ENCODE measurements at places on chromosomes 11 and 22.
A peak's percentile ranks its signal among the peaks of the same experiment; 100 is the strongest.

- no peaks in the 10 kb centered on the region for H3K4me1 ChIP-seq
- H3K4me3 ChIP-seq: no peak within 1 kb of the TSS
- H3K36me3 ChIP-seq: no peaks in the 10 kb centered on the region
These were observed at the start of gene BAIAP2L2 for GRCh38 chr22:38110008-38110862. Gene BAIAP2L2 (minus strand): TSS chr22:38110684. CDS start chr22:38110525, 159 bp downstream.

DNA sequence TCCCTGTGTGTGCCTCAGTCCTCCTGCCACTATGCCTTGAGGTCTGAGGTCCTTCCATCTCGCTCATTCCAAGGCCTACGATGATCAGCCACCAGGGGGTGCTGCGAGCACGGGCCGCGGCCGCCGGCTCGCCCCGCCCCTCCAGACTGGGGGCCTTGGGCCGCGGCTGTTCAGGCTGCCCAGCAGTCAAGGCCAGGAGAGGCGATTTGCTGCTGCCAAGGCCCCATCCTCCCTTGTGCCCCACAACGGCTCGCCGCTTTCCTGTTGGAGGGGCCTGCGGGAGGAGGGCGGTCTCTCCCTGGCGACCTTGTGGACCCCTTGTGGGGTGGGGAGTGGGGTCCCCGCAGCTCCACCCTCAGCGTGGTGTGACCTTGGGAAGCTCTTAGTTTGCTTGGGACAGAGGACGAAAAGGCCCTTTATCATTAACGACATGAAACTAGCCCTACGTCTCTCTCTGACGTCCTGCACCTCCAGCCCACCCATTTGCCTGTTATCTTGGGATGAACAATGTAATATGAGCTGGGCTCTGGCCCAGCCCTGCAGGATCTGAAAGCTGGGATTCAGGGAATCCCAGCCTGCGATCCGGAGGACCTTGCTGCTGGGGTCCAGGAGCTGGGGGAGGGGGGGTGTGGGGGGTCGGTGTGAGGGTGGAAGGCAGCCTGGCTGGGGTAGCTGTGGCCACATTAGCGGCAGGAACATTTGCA is 5.3 kb upstream of the GALR3 start:
- H3K36me3 ChIP-seq: peaks cover 10% of the 10 kb centered on the region
- H3K27ac ChIP-seq: peak overlapping the region; percentile 86
- peak; percentile 92 for DNase-seq
- peaks cover 3% of the 10 kb centered on the region for H3K4me1 ChIP-seq

GRCh38 chr11:63536669-63537292 is at the start of gene PLAAT4:
Gene PLAAT4 (plus strand): TSS chr11:63536808. CDS start chr11:63536869, 61 bp downstream.
- no peaks in the 10 kb centered on the region for H3K27me3 ChIP-seq
- H3K4me3 ChIP-seq: no peak within 1 kb of the TSS
- H3K27ac ChIP-seq: no peak within 1 kb of the TSS
- no peaks in the 10 kb centered on the region for H3K4me1 ChIP-seq

- no peaks in the 10 kb centered on the region for H3K27me3 ChIP-seq
- H3K36me3 ChIP-seq: no peaks in the 10 kb centered on the region
- H3K27ac ChIP-seq: peak overlapping the region; percentile 71
- H3K4me3 ChIP-seq: no peak overlapping the region
These were observed 1.9 kb downstream of the GRAMD4 start for GRCh38 chr22:46622081-46622521.

GRCh38 chr11:93567401-93567895 is 24.3 kb upstream of the SMCO4 start:
- no peaks in the 10 kb centered on the region for H3K36me3 ChIP-seq
- H3K4me3 ChIP-seq: no peak overlapping the region
- H3K4me1 ChIP-seq: no peaks in the 10 kb centered on the region
- no peak overlapping the region for H3K27ac ChIP-seq
- no peaks in the 10 kb centered on the region for H3K27me3 ChIP-seq

DNA sequence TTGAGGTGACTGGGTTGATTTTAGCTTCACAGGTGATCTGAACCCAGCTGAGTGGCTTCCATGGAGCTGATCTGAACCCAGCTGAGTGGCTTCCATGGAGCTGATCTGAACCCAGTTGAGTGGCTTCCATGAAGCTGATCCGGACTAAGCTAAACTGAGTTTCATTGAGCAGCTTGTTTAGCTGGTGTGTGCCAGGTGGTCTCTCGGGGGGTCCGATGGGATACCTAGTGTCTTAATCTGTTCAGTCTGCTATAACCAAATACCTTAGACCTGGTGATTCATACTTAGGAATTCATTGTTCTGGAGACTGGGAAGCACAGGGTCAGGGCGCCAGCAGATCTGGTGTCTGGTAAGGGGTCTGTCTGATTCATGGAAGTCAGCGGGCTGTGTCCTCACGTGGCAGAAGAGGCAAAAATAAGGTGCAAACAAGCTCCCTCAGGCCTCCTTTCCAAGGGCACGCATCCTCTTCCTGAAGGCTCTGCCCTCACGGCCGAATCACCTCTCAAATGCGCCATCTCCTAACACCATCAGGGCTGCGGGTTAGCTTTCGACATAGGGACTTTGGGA is 52.5 kb upstream of the KCNQ1OT1 start:
- no peaks in the 10 kb centered on the region for H3K36me3 ChIP-seq
- DNase-seq: peak; percentile 51
- H3K27me3 ChIP-seq: no peaks in the 10 kb centered on the region
- peaks cover 11% of the 10 kb centered on the region for H3K4me1 ChIP-seq
- H3K4me3 ChIP-seq: no peak overlapping the region
- no peak overlapping the region for H3K27ac ChIP-seq

DNA sequence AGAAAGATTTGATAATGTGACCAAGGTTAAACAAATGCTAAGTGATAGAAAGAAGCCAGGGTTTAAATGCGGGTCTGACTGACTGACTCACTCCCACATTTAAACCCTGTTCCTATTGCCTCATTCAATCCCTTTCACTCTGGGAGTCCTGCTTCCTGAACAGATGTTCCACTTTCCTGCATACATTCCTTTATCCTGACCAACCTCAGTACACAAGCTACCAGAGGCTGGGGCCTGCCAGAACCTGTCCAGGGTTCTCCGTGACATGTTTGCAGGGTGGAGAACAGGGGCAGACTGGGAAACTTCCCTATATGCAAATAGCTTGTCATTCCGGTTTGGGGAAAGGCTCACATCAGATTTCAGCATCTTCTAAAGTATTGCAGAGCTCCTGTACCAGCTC is 3.0 kb upstream of the ANKK1 start:
- H3K36me3 ChIP-seq: no peaks in the 10 kb centered on the region
- peaks cover 7% of the 10 kb centered on the region for H3K4me1 ChIP-seq
- no peak overlapping the region for H3K27ac ChIP-seq

GRCh38 chr11:68710409-68710808 is 26.1 kb downstream of the GAL start:
- H3K4me1 ChIP-seq: peaks cover 6% of the 10 kb centered on the region
- no peaks in the 10 kb centered on the region for H3K36me3 ChIP-seq
- H3K27me3 ChIP-seq: no peaks in the 10 kb centered on the region
- H3K4me3 ChIP-seq: no peak overlapping the region

DNA sequence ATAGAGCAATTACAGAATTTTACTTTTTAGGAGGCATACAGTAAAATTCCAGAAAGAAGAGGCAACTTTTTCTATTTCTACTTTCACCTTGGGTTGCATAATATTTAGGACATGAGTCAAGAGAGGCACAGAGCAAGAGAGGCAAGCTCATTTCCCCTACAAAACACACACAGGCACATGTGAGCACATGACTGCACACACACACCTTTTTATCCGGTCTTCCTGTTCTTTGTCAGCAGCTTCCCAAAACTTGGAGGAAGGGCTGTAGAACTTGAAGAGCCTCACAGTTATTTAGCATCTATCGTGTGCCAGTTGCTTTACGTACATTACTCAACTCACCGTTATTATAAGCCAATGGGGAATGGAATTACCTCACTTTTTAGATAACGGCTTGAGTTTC is 37.8 kb upstream of the CCDC179 start:
- H3K4me1 ChIP-seq: no peaks in the 10 kb centered on the region
- no peaks in the 10 kb centered on the region for H3K27me3 ChIP-seq
- no peak overlapping the region for H3K4me3 ChIP-seq
- no peak overlapping the region for H3K27ac ChIP-seq
- H3K36me3 ChIP-seq: no peaks in the 10 kb centered on the region
- DNase-seq: no peak

DNA sequence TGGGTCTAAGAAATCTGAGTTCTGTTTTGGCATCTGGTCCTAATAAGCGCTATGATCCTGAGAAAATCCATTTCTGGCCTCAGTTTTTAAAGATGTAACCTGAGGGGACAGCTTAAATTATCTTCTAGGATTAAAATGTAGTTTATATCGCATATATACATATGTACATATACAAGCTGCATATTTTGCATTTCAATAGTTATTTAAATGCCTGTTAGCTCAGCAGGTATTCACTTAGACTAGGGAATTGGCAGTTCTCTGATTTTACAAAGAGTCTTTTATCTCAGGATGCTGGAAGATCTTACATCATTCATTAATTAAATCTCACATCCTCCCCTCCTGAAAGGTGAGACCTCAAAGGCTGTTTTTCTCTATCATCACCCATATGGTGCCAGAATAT is 1232.8 kb downstream of the LRRC4C start:
- H3K4me1 ChIP-seq: peaks cover 15% of the 10 kb centered on the region
- DNase-seq: no peak
- H3K36me3 ChIP-seq: no peaks in the 10 kb centered on the region
- no peaks in the 10 kb centered on the region for H3K27me3 ChIP-seq
- H3K4me3 ChIP-seq: no peak overlapping the region

- H3K27me3 ChIP-seq: no peaks in the 10 kb centered on the region
- DNase-seq: no peak
- H3K27ac ChIP-seq: no peak overlapping the region
- no peaks in the 10 kb centered on the region for H3K36me3 ChIP-seq
These were observed 334.0 kb downstream of the KCNA4 start for GRCh38 chr11:29682856-29683255.

GRCh38 chr11:10725907-10726253 is 25.2 kb upstream of the CTR9 start:
- DNase-seq: no peak
- no peaks in the 10 kb centered on the region for H3K27me3 ChIP-seq
- H3K4me3 ChIP-seq: no peak overlapping the region
- H3K4me1 ChIP-seq: no peaks in the 10 kb centered on the region

DNA sequence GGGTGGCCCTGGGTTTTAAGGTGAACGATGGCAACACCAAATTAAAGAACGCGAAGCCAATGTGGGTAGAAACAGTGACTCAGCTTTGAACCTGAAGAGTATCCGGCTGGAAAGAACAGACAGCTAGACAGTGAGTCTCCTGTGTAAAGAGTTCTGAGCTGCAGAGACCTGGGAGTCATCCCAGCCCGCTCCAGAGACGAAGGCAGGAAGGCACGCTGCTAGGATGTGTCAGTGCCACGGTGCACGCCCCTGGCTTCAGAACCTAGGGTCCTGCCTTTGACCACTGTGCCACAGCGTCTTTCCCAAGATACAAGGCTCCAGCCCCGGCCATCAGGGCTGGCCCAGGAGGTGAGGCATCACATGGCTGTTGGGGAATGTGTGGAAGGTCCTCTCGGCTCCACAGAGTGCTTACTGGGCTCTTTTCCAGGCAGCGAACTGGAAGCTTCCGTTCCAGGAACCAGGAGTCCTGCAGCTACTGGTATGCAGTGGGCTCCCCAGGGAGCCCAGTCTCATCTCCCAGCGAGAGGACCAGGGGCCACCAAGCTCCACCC is 29.9 kb downstream of the LRFN4 start:
- H3K4me1 ChIP-seq: peaks cover 24% of the 10 kb centered on the region
- H3K27ac ChIP-seq: no peak overlapping the region
- H3K27me3 ChIP-seq: no peaks in the 10 kb centered on the region
- no peak for DNase-seq

DNA sequence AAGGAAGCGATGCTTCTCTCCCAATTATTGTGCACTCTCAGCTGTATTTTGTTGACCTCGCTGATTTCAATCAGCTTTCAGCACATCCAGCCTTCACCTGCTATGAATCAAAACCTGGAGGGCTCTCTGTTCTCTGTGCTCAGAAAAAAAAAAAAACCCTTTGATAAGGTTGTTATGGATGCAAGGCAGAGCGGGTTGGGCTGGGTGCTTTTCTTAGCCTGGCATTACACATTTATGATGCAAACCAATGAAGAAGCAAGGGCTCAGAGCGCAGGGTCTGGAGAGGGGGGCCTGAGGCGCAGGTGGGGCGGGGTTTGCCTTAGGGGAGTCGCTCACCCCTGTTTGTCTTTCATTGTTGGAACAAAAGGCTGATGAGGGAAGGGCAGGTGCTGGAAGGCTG is 86.0 kb upstream of the CADM1 start:
- no peaks in the 10 kb centered on the region for H3K36me3 ChIP-seq
- peaks cover 8% of the 10 kb centered on the region for H3K4me1 ChIP-seq
- no peaks in the 10 kb centered on the region for H3K27me3 ChIP-seq
- H3K4me3 ChIP-seq: no peak overlapping the region
- no peak overlapping the region for H3K27ac ChIP-seq

DNA sequence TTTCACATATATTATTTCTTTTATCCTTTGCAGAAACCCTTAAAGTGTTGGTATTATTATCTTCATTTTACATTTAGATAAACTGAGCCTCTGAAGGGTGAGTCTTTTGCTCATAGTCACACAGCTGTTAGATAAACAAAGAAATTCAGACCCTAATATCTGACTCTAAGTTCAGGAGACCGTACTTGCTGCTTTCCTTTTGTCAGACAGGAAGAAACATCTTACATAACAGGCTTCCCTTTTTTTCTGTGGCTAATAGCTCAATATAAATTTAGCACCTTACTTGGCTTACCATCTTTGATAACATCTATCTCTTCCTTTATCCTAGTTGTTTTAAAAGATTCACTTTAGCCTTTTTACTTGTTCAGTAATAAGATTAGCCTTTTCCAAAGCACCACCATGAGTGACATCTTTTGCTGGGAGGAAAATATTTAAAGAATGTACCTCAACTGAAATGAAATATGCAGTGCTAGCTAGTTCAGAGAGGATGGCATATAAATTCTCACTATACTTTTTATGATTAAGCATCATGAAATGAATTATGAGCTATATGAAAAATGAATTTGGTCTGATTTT is 128.6 kb downstream of the WNT11 start:
- no peak overlapping the region for H3K27ac ChIP-seq
- no peak overlapping the region for H3K4me3 ChIP-seq
- DNase-seq: no peak
- H3K36me3 ChIP-seq: no peaks in the 10 kb centered on the region
- peaks cover 25% of the 10 kb centered on the region for H3K4me1 ChIP-seq

- no peak for DNase-seq
- H3K4me1 ChIP-seq: peaks cover 48% of the 10 kb centered on the region
- peak overlapping the region; percentile 35 for H3K27ac ChIP-seq
- no peak overlapping the region for H3K4me3 ChIP-seq
- H3K27me3 ChIP-seq: no peaks in the 10 kb centered on the region
These were observed 118.2 kb downstream of the ABTB2 start for GRCh38 chr11:34239465-34240149.

- DNase-seq: no peak
- H3K27me3 ChIP-seq: no peaks in the 10 kb centered on the region
- no peak overlapping the region for H3K27ac ChIP-seq
- H3K4me1 ChIP-seq: no peaks in the 10 kb centered on the region
These were observed 7.3 kb upstream of the TAGLN start for GRCh38 chr11:117191680-117192400.

- no peaks in the 10 kb centered on the region for H3K27me3 ChIP-seq
- H3K4me3 ChIP-seq: no peak overlapping the region
- no peaks in the 10 kb centered on the region for H3K36me3 ChIP-seq
- no peak overlapping the region for H3K27ac ChIP-seq
These were observed 94.8 kb downstream of the KCNQ1 start for GRCh38 chr11:2539371-2540222.

Data from cardiac muscle cell (in vitro differentiated cells and primary cell).